ENCODE measurements at places on chromosomes 2 and 18. TPM values are rescaled to one million over a fixed set of nuclear protein-coding genes. Genes with fewer than 3 reads are reported as not detected.
A peak's percentile ranks its signal among the peaks of the same experiment; 100 is the strongest.

Gene UGT1A5
- total RNA-seq = not detected

Gene FZD7
- total RNA-seq = 62.4 TPM

Gene CCDC68
- 0.54 TPM for total RNA-seq

Gene AQP12A
- not detected for total RNA-seq

Gene LDLRAD4
- total RNA-seq = not detected

Gene TRPM8
- total RNA-seq = not detected

Gene BCL11A
- total RNA-seq = 1.7 TPM

Gene CCL20
- not detected for total RNA-seq

Gene HOXD12
- not detected for total RNA-seq

Gene NCKAP1
- 160 TPM for total RNA-seq

DNA sequence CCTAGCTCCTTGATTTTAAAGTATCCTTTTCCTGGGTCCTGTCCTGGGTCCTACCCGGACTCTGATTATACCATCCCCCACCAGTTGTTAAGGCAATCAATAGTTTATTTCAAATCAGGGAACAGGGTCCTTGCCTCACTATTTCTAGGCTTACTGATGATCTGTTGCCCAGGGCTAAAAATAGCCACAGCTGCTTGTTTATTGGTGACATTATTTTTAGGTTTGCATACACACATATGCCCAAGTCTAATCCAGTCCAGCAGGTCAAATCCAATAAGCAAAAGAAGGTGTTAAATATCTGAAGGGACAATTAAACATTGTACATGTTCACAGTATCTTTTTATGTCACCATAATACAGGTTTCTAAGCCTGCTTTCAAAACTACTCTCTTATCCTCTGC lies 66.0 kb downstream of the RAB10 start:
- DNase-seq = no peak

- no peak for DNase-seq
These were observed 409.1 kb downstream of the TNS1 start for GRCh38 chr2:217593732-217594131.

- DNase-seq = peak; percentile 38
These were observed 23.1 kb upstream of the RBMS1 start for GRCh38 chr2:160516547-160517365.

GRCh38 chr18:58536534-58537271 lies 92.2 kb downstream of the ALPK2 start:
- no peak for DNase-seq

- no peak for DNase-seq
These were observed 352.0 kb upstream of the SLC8A1 start for GRCh38 chr2:40803900-40804299.

DNA sequence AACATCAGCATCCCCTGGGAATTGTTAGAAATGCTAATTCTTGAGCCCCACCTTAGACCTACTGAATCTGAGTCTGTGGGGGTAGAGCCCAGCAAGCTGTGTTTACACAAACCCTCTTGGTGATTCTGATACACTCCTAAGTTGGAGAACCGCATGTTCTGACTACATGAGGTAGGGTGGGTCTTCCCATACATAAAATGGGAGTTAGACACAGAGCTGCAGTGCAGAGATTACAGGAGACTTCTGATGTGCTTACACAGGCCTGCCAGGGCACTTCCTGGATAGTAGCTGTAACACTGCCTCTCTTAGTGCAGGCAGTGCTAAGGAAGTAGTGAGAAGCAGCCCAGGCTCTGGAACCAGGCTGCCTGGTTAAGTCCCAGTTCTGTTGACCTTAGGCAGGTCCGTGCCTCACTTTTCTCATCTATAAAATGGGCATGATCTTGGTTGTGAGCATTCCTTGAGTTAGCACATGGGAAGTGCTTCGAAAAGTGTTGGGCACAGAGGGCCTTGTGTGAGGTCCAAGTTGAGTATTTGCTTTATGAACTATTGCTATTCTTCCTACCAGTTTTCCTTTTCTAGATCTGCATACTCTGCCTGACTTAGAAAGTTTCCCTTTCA lies 67.3 kb downstream of the GLI2 start:
- peak; percentile 18 for DNase-seq

GRCh38 chr2:54115284-54116137 lies at the start of gene ACYP2:
TSS of gene ACYP2 (plus strand) at chr2:54115615.
- DNase-seq = peak; percentile 96

GRCh38 chr2:175559613-175560012 lies 378.1 kb upstream of the ATP5MC3 start:
- DNase-seq = no peak

- DNase-seq = no peak
These were observed 86.5 kb downstream of the DCC start for GRCh38 chr18:52426462-52426861.

- DNase-seq = no peak
These were observed 34.6 kb downstream of the DIPK1C start for GRCh38 chr18:74422541-74422940.

- no peak for DNase-seq
These were observed 352.5 kb upstream of the ZNF521 start for GRCh38 chr18:25704494-25704893.

GRCh38 chr18:49832221-49832647 lies 18.9 kb upstream of the ACAA2 start:
- no peak for DNase-seq

DNA sequence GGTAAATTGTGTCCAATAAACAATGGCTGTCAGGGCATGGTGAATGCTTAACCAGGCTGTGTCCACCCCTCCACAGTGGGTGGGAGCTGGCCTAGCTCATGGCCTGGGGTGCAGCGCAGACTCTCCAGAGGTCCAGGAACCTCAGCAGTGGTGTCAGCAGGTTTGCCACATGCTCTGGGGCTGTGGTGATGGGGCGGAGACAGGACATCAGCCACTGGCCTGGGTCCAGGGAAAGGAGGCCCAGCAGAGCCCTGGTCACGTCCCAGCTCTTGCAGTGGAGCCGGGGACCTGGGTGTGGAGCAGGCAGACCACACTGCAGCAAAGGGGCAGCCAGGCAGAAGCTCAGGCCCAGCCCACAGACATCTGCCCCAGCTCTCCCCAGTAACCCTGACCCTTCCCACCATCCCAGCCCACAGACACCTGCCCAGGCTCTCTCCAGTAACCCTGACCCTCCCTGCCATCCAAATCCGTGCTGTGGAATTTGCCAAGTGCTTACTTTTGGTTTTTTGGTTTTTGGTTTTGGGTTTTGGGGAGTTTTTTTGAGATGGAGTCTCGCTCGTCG lies 13.8 kb upstream of the KIF1A start:
- no peak for DNase-seq

GRCh38 chr2:238053191-238053776 lies 7.5 kb upstream of the SCLY start:
- DNase-seq = peak; percentile 67
